ENCODE measurements at places on chromosomes 4 and X.

GRCh38 chr4:75637176-75637575 lies 6.8 kb upstream of the CDKL2 start:
- DNase-seq = no peak

- DNase-seq = no peak
These were observed 202.0 kb downstream of the SLC4A4 start for GRCh38 chr4:71540749-71541269.

DNA sequence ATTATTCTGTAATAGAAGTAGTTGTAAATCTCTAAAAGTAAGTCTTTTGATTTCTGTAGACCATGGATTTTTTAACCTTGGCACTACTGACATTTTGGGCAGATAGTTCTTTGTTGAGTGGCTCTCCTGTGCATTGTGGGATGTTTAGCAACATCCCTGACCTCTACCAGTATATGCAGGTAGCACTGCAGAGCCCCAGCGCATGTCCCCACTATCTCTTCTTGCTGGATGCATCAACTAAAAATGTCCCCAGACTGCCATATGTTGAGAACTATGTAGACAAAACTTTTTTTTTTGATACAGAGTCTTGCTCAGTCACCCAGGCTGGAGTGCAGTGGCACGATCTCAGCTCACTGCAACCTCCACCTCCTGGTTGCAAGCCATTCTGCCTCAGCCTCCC lies 4.8 kb downstream of the UBE2K start:
- no peak for DNase-seq

DNA sequence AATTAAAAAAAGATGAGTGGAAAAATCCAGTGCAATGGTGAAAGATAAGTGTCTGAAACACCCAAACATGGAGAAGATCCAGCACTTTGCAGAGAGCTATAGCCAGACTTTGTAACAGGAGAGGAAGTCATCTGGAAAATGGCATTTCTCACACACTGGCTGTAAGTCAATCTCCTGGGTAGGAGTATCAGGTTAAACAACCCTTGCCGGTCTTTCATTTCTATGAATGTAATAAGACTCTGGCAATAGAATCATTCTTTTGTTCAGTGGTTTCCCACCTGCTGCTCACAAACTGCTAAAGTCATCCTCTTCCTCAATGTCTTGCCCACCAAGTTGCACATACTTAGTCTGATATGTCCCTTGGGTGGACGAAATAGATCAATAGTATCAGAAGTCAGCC lies 94.0 kb upstream of the ATP8A1 start:
- no peak for DNase-seq

DNA sequence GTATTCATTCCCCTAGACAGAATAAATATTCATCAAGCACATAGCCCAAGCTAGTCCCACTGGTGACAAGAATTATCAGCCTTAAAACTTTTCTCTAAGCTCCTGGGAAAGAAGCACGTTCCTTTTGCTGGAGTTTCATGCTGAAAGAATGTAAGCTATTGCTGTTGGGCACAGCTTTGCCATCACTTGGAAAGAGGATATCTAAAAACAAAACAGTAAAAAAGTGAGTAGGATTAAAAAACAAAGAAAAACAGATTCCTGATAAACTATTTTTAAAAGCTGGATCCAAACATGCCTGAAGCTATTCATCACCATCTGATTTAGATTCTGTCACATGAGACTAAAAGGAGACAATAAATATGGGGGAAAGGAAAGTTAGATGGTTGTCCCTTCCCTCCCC lies 176.8 kb downstream of the SCFD2 start:
- no peak for DNase-seq

DNA sequence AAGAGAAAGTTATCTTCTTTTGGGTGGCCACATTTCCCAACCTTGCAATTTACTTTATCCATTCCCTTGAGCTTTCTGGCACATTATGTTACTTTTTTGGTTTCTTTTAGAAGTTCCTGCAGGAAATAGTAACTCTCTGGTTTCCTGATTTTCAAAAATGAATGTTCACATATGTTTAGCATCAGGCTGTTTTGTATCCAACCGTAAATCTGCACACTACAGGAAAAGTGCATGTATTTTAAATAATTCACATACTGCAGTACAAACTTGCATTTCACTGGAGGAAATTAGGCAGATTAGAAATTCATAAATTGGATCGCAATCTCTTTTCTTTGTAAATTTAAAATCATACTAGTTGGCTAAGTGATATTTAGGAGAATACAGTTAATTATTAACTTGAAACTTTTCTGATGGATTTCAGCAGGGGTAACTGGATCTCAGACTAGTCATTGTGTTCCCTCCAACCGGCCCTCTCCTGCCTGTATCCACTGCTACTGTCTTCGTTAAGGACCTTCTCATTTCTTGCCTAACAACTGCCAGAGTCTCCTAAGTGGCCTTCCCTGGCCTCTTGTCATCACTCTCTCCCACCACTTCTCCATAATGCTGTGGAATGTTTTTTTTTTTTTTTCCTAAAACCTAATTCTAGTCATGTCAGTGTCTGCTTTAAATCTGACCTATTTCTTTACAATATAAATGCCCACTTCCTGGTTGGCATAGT lies 137.2 kb downstream of the UNC5C start:
- no peak for DNase-seq

DNA sequence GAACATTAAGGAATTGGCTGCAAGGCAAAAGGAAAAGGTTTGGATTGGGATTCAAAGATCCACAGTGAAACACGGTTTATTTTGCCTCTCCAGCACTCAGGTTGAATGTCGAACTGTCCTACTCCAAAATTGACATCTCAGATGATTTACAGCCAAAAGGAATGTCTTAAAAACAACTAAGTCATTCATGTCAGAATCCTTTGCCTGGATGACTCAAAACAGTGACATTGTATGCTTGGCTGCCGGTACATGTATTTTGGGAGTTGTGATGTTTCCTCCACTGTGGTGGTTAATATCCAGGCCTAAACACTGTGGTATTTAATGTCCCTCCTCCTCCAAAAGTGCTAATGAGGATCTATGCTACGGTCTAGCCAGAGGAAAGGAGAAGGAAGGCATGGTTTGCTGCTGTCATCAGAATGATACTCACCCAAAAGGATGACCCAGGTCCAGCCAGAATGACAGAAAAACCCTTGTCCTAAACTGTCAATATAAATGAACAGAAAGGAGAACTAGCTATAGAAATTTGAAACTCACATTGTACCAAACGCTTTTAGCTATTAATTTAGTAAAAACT lies 20.9 kb downstream of the PGM2 start:
- DNase-seq = no peak

DNA sequence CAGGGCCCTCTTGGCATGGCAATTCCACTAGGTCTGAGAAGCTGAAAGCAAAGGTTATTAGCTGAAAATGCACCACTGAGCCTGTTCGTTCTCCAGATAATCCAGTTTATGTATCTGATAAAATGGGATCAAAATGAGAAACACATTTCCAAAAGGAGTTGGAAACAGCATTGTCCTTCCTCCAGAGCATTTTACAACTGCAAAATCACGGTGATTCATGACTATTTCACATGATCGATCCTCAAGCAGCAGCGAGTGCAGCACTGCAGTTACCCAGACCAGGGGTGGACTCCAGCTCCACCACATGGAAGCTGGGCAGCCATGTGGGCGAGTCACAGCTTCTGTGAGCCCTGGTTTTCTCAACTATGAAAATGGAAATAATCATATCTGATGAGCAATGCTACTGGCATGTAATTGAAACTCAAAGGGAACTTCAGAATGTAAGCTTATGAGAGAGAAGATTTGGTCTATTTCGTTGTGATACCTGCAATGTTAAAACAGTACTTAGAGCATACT lies 78.7 kb upstream of the MSX1 start:
- no peak for DNase-seq

- DNase-seq = no peak
These were observed 1.1 kb upstream of the LIN54 start for GRCh38 chr4:83011689-83012199.

- no peak for DNase-seq
These were observed 16.8 kb upstream of the ZCCHC13 start for GRCh38 chrX:74286950-74287740.

GRCh38 chr4:40264497-40264896 lies 67.7 kb downstream of the RHOH start:
- no peak for DNase-seq

- DNase-seq = no peak
These were observed 101.9 kb downstream of the QRFPR start for GRCh38 chr4:121278811-121279368.

GRCh38 chr4:173714456-173714855 lies 184.4 kb upstream of the HAND2 start:
- DNase-seq = no peak

DNA sequence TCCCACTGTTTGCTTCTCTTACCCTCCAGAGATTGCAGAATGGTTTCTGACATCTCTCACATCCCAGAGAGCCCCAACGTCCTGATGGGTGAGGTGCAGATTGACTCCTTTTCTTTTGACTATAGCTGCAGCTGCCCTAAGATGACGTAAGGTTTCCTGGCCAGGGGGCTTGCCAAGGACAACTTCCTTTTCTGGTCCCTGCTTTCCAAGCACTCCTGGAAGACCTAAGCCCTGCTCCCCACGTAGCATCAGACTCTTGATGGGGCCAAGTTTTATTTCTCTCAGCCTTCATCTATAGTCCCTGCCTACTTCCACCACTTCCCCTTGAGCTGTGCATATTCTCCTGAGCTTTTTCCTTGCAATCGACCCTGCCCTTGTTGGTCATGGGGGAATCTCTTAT lies 497.7 kb downstream of the IDS start:
- DNase-seq = no peak

DNA sequence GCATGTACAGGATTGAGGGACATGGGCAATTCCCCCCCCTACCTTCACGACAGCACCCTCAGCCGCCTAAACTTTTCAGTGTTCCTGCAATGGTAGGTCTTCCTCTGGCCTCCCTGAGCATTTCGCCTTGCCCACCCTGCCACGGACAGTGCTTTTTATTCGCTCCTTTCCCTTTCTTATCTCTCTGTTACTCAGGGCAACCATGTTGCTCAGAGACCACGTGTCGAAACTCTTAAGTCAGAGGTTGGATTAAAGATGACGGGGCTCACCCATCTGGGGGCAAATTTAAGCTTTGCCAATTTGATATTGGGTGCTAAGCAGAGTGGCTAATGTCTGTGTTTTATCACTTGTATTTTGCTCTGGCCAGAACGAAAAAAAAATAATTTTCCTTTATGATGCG lies 20.4 kb downstream of the TENM3 start:
- DNase-seq = no peak

DNA sequence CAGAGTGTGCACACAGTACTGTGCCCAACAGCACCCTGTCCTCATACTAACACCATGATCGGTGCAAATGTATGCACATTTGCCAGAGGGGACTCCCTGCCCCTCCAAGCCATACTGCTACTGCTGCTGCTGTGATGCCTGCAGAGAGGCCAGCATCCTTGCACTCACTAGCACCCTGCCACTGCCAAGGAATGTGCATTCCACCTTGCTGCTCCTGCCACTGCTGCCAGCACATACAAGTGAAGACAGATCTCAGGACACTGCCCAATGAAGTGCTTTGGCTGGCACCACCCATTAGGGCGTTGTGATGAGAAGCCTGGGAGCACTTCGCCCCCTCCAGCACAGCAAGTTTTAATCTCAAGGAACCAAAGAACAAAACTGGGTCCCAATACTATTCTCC lies 146.3 kb upstream of the DMD start:
- no peak for DNase-seq

DNA sequence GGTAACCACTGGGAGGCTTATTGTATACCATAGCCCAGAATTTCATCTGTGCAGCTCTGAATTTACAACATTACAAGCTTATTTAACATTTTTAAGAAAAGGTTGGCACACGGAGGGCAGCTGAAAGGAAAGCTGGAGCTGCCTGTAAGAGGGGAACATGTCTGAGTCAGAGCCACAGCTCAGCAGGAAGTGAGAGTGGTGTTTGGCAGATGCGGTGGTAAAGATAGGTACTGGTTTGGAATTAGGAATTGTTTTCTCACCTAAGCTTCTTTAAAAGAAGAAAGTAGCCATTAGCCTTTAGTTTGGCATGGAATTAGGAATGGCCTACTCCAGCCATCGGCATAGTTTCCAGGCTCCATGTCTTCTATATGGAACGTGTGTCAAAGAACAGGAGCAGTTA lies 172.5 kb upstream of the ANXA3 start:
- DNase-seq = no peak

DNA sequence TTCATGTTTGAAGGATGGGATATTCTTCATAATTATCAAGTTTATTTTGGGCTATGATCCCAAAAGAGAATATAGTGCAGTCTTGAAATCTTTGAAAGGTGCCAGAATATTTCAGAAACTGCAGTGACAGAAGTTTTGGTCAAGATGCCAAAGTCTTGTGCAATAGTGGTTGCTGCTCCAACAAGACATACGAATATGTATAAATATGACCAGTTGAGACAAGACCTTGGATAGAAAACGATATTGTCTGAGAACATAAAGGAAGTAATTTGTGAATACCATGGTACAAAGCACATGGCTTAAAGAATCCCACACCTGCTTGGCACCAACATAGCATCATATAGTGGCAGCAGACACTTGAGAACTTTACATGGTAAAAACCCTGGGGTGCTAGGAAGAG lies 48.6 kb upstream of the AMELX start:
- DNase-seq = no peak

- DNase-seq = no peak
These were observed 55.1 kb downstream of the NAF1 start for GRCh38 chr4:163111588-163111987.

DNA sequence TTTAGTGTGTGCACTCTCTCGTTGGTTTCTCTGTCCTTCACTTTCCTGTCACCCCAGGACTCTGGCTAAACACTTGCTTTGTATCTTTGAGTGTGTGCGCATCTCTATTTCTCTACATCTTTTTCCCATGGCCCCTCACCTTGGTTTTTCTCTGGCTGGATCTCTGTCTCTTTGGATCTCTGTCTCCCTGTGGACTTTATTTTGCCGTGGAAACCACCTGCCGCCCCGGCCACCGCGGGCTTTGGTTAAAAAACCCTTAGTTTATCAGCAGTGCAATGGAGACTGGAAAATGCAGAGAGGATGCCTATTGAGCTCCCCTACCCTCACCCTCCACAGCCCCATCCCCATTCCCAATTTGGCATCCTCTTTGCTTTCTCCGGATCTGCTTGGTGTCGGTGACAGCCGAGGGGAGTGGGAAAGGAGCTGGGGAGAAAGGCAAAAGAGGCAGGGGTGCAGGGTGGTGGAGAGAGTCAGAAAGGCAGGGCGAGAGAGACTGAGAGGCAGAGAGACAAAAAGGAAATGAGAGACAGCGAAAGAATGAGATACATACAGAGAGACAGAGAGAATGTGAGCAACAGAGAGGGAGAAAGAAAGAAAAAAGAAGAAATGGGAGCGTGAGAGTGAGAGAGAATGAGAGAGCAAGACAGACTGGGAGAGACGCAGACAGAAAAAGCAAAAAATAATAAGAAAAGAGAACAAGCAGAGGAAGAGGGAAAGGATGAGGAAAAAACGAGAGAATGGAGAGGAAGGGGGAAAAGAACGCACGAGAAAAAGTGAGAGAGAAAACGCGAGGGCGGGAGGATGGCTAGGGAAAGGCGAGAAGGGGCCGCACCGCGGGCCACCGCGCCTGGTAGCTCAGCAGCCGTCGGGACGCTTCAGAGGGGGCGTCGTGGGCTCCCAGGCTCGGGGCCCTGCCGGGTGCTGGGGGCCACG lies 688 bp downstream of the GPR101 start:
- no peak for DNase-seq

- no peak for DNase-seq
These were observed 33.7 kb downstream of the SORBS2 start for GRCh38 chr4:185778307-185778706.
